Non-pigmented ciliary epithelial cell (primary cell): ENCODE measurements at places on chromosomes 3 and 15.

GRCh38 chr15:91970142-91970541 is 116.6 kb downstream of the SLCO3A1 start:
- no peak for DNase-seq

DNA sequence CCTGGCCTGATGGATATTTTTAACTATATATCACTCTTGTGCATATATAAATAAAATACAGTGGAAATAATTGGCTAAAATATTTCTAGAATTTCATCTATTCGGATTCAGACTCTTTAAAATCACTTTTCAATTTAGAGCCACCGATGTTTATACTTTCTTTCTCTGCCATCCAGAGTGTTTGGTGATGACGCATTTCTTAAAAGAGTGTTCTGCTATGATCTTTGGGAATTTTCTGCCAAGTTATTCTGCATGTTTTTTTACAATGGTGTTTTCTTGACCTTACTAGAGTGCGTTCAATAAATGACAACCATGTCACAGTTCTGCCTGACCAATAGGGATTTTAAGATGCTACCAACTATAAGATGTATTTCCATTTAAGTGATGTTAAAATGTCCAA is 30.2 kb downstream of the PPP2R3A start:
- DNase-seq, result no peak

DNA sequence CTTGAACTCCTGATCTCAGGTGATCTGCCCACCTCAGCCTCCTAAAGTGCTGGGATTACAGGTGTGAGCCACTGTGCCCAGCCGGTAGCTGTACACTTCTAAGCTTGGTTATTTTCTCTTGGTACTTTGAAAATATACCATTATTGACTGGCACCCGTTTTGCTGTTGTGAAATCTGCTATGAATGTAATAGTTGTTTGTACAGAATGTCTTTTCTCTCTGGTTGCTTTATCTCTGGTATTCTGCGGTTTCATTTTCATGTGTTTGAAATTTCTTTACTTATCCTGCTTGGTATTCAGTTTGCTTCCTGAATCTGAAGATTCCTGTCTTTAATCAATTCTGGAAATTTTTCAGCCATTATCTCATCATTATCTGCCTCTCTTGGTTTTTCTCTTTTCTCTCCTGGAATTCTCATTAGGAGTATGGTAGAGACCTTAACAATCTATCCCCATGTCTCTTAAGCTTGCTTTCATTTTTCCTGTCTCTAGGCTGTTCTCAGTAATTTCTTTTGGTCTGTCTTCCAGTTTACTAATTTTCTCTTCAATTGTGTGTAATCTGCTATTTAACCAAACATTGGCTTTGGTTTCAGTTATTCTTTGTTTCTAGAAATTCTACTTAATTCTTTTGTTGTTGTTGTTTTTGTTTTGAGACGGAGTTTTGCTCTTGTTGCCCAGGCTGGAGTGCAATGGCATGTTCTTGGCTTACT is 2.8 kb upstream of the PAK2 start:
- no peak for DNase-seq

DNA sequence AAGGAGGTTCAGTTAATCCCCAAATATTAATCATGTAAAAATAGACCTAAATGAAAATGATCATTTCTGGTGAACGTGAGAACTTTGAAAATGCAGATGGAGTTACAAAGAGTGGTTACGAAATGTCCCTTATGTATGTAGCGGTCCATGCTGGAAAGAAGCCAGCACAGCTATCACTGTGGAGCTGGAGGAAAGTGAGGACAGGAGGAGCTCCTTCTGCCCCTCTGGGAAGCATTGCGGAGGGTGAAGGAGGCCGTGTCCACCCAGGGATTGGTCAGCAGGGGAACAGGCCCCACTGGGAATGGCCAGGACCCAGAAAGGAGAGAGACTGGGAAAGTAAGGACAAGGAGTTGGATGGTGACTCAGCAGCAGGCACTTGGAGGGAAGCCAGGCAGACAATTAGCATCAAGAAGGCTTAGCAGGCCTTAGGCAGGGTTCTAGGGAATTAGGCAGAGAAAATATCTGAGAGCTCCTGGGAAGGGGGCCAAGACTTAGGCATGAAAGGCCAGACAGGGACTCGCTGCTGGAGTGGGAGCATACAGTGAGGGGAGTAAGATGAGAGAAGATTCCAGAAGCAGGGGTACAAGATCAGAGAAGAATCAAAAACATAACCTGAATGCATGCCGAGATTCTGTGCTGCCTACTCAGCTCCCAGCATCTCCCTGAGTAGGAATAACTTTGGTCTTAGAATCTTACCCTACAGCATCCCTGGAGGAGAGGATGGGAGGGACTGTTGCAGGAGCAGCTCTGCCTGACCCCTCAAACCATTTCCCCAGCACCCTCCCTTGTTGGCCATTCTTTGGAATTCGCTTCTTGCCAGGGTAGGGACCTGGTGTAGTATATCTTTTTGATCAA is 171.0 kb upstream of the UMPS start:
- DNase-seq, result peak; percentile 85

DNA sequence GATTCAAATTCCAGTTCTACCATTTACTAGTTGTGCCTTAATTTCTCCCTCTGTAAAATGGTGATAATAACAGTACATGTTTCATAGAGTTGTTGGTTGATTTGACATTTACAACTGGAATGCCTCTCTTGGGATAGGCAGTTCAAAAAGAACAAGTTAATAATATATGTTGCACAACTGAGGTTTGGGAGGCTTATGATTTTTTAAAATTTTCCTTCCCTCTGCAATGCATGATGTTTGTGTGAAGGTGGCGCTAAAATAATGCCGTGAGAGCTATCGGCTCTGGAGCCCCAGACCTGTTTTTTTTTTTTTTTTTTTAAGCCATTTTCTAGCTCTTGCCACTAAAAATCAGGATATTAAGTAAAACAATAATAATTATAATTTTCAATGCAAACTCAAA is 18.6 kb downstream of the DNAJB11 start:
- no peak for DNase-seq

DNA sequence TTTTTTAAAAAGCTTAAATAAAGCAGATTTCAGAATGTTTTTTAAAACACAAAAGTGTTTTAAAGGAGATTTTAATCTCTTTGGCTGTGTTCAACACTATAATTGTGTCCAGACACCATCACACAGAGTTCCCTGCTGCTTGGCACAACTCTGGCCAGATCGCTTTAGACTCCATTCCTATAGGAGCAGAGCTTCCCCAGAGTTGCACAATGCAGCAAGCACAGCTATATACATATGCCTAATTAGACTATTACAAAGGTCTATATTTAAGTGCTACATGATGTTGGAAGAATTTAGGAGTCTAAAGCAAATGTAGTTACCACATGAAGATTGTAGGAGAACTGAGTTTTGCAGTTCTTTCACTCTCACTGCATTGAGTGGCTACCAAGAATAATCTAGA is 11.2 kb downstream of the SLC9A9 start:
- DNase-seq, result no peak

GRCh38 chr15:23797747-23798446 is 110.8 kb upstream of the NDN start:
- DNase-seq, result no peak

- no peak for DNase-seq
Measured at GRCh38 chr3:135125171-135125801, 330.2 kb downstream of the EPHB1 start.

DNA sequence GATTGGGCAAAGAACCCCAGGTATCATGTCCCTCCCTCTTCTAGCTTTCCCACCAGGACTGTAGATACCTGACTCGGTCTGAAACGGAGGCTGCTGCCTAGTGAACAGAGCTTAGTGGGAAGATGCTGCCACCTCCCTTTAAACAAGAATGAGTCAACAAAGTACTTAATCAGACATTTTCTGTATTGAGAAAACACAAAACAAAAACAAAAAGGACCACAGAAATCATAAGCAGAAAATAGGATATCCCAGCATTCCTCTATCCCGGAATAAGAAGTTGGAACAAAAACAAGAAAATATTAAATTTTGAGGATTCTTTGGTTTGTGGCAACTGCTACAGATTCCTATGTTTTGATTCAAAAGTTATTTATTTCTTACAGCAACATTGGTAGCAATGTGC is 51.7 kb upstream of the COL8A1 start:
- DNase-seq, result no peak

- DNase-seq, result no peak
Measured at GRCh38 chr3:112477891-112478290, 21.4 kb downstream of the BTLA start.

DNA sequence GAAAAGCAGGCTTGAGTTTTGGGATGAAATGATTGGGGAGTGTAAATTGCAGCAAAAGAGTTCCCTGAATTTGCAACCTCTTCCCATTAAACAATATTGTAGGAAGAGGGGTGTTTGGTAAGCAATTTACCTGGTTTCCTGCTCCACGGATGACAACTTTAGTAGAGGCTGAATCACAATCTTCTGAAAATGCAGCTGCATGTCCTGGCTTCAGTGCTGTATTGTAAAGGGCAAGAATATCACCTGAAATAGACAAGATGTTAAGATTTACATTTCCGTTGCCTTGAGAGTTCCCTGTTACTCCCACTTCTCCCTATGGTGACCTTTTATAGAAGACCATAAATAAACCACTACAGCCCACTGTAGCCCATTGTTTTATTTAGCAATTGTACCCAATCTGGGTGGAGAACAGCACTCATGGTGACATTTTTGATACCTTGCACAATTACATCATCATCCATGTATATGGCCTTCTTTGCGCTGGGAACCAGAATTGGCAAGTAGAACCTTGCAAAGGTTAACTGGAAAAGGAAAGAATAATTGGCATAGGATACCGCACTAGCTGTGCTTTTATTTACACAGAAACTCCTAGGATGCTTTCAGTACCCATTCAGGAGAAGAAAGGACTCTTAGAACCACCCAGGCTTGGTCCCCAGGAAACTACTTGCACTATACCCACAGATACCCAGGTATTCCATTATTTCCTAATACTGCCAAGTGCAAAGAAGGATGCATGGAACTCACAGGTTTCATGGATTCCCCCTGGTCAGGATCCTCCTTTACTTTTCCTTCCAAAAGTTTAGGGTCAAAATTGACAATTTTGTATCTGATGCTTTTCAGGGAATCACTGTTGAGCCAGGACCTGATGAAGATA is 9.6 kb downstream of the GLT8D1 start:
- DNase-seq, result no peak

DNA sequence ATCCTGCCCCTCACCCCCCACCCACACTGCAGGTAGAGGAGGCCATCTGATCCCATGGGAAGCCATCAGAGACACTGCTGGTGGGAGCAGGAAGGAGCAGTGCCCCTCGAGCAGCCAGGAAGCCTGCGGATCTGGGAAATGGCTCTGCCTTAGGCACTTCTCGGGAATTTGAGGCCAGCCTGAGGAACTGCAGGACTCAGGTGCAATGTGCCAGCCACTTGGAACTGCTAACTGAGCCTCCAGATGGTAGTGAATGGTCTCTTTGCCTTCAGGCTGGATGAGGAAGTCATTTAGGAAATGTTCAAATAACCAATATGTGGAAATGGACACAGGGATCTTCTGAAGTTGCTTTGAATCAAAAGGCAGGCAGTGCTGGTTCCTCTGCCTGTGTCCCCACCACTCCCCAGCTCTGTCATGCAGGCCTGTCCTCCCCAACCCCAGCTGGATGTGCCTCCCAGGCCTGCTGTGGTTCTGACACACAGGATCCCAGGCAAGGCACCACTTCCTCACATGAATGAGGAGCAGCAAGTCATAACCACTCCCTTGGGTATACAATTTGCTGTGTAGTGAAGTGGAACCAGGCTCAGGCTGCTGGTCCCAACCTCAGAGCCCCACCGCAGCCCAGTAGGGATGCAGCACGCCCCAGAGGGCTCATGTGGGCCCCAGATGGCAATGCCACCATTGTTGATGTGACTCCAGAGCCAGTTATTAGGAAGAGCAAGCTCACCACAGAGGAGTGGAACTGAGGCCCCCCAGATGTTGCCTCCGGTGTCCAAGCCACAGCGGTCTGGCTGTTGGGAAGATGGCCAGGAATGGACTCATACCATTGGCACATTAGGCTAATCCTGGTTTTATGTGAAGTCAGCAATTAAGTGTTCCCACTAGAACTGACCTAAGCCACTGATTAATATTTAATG is 46.5 kb upstream of the LIMD1 start:
- no peak for DNase-seq

DNA sequence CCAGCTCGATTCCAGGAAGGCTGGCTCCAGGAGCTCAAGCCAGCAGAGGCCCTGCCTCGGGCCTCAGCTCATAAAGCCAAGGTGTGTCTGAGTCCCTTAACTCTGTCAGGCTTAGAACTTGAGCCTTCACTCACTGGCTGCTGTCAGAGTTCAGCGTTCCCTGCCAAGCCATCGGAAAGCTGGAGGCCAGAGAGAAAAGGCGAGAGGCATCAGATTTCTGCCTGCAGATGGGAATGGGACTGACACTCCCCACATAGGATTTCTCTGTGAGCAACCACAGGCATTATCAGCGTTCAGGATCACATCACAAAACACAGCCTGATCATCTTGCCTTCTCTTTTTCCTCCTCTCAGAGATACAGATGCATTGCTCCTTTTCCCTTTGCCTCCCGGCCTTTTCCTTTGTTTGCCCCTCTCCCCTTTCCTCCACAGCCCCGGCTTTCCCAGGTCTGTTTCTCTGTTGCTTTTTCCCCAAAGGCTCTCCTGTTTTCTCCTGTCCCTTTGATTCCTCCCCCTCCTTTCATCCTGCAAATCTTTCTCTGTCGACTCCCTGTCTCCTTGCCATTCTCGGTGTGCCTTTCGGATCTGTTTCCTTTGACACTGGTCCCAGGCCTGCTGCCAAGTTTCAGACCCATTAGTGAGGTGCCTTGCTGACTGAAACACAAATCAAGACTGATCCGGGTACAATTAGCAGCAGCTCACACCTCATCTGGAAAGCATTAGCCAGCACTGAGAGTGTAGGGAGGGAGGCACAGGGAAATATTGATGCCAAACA is 44.5 kb upstream of the BOC start:
- DNase-seq, result peak; percentile 19

- no peak for DNase-seq
Measured at GRCh38 chr15:53974121-53974520, 4.1 kb upstream of the UNC13C start.

DNA sequence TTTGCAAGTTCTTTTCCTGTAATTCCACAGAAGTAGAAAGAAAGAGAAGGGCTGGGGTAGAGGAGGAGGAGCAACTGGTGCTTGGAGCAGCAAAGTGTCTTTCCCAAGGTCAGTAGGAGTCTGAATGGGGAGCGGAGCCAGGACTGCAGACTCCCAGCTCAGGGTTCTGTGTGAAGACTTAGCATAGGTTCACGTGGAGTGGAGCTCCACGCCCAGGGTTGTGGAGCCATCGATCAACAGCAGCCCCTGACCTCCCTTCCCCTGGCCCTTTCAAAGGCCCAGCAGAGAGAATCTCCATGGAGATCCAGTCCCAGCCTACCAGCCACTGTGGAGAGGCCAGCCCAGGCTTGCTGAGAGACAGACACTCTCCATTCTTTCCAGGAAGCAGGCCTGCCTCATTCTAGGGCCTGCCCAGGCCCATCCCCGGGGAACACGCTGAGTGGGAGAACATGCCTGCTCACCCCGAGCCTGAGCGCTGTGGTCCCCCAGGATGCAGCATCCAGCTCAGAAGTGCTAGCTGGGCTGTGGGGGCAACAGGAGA is 62.1 kb downstream of the CORO2B start:
- no peak for DNase-seq

DNA sequence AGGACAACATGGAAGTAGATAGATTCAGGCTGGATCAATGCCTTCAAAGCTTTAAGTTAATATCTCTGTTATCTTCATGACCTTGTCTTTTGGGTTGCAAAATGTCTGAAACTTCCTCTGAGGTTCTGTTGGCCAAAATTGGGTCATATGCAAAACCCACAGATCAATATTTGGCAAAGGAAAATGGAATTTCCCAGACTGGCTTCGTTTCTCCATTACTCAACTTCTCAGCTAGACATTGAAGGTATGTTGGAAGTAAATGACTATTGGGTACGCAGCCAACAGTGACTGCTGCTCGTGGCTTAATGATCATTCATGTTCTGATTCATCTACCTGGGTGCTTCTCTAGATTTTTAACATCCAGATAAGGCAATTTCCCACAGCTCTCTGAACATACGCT is 675.4 kb upstream of the SGO1 start:
- DNase-seq, result no peak
